A673 (cell line): ENCODE measurements at places on chromosomes 16 and 17. TPM values are rescaled to one million over a fixed set of nuclear protein-coding genes. Genes with fewer than 3 reads are reported as not detected.

- no peak for DNase-seq
Observed at GRCh38 chr17:81091774-81092517, 57.0 kb downstream of the BAIAP2 start.

- no peak for DNase-seq
Observed at GRCh38 chr17:78707016-78707415, 75.1 kb downstream of the CYTH1 start.

GRCh38 chr16:76106647-76107046, 170.6 kb upstream of the CNTNAP4 start:
- DNase-seq: no peak

- DNase-seq: no peak
Observed at GRCh38 chr16:426906-427249, 1.4 kb downstream of the RAB11FIP3 start.

DNA sequence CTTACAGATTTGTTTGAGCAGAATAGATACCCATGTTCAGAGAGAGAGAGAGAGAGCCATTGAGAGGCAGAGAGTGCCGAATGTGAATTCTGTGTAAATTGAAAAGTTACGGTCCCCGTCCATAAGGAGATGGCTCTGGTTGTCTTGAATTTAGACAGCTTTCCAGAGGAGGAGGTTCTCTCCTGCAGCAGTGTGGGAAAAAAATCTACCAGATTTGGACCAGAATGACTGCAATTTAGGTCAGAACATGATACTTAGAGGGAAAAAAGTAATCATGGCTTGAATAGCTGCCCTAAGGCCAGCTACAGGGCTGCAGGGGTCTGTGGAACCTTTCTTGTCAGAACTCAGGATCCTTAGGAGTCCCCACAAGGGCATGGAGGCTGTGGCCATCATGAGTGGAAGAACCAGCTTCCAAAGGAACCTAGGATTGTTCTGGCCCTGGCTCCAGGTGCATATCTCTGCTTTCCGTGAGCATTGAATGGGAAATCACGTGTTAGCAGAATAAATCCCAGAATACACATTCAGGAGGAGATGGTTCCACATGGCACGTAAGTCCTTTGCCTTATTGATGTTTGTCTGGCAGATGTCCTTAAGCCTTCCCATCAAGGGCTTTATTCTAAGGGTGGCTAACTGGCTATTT, 13.0 kb downstream of the PITPNC1 start:
- no peak for DNase-seq

DNA sequence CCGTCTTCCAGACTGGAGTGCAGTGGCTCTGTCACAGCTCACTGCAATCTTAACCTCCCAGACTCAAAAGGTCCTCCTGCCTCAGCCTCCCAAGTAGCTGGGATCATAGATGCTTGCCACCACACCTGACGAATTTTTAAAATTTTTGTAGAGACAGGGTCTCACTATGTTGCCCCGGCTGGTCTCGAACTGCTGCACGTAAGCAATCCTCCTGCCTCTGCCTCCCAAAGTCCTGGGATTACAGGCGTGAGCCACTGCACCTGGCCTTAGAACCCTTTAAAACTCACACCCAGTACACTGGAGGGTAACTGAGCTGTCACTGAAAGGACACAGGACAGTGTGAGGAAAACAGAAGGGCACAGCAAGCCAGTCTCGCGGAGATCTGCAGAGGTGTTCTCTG, 97.6 kb upstream of the NOL11 start:
- no peak for DNase-seq

DNA sequence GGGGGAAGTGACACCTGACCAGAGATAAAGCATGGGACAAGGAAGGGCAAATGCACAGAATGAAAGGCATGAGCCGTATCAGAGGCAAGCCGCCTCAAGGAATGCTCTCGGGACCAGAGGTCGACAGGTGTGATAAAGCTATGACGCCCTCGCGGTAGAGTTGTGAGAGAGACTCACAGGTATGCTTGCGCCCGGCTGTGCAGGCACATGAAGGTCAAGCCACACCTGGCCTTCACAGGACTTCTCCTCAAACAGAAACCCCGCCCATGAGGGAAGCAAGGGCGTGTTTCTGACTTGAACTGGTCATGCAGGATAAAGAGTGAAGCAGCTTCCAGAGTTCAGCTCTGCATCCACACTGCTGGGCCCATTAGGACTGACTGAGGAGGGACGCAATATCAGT, 7.8 kb downstream of the NCBP3 start:
- DNase-seq: no peak

- peak; percentile 53 for DNase-seq
Observed at GRCh38 chr17:48556576-48557401, 11.9 kb upstream of the HOXB2 start.

GRCh38 chr17:49858796-49859195, 10.9 kb upstream of the TAC4 start:
- no peak for DNase-seq

- DNase-seq: no peak
Observed at GRCh38 chr16:81385031-81385756, 59.4 kb upstream of the CMIP start.

DNA sequence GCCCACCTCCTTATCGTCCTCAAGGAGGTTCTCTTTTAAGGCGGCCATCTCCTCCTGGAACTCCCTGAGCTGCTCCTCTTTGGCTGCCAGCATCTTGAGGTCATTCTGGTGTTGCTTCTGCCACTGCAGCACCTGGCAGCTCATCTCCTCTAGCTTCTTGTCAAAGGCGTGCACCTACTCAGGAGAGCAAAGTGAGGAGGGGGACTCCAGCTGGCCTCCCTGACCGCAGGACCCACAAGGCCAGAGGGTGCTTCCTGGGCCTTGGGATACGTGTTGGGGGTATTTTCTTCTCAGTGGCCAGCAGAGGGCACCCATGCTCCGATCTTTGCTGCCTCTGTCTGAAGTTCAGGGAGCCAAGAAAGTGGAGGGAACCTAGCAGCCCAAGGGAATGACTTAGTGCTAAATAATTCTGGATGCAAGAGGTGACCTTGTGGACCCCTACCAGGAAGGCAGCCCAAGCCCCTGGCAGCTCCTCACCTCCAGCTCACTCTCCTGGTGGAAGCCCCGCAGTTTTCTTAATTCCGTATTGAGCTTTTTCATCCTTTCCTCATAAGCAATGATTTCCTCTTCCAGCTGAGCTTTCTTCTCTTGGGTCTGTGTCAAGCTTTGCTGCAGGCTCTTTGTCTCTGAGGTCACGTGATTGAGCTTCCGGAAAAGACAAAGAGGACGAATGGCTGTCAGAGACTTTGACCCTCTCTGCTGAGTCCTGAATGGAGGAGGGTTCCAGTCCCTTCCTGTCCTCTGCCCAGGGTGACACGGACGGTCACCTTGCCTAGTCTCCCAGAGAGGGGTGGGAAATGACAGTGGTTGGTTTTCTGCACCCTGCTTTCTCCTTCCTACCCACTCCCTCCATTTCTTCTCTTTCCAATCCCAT, 31.4 kb downstream of the DHX38 start:
- DNase-seq: peak; percentile 81

DNA sequence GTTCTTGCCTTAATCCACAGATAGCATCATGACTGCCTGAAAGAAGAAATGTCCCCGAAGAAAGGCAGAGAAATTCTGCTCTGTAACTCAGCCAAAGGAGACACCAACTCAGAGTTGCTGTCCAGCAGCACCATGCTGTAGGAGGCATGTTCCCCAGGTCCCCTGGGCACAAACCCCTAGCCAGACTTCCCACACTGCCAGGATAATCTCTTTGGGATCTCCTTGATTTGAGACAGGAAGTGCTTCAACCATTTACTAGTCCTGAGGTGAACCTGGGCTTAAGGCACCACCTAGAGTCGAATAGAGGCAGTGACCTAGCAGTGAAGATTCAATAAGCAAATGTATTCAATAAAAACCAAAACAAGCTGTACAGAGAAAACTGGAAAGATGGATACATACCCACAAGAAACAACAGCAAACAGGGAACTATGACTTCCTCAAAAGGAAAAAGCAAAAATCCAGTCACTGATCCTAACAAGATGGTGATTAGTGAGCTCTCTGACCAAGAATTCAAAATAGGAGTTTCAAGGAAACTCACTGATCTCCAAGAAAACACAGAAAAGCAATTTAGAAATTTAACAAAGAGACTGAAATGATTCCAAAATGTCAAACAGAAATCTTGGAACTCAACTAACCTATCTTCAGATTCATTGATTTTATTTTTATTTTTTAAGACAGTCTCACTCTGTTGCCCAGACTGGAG, 5.7 kb downstream of the OR4D2 start:
- peak; percentile 52 for DNase-seq

DNA sequence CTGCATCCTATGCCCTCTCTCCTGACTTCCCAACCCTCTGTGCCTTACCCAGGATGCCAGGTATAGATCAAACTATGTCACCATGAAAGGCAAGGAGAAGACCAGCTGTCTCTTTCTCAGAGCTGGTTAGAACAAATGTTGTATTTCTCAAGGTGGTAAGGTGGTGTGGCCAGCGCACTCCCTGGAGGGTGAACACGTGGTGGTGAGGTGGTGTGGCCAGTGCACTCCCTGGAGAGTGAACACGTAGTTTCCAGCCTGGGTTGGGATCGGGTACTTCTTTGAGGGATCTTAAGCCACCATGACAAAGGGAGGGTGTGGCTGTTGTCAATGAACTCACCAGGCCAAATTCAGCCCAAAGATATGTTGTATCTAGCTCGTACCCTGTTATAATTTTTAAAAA, 26.8 kb downstream of the KATNIP start:
- DNase-seq: no peak

DNA sequence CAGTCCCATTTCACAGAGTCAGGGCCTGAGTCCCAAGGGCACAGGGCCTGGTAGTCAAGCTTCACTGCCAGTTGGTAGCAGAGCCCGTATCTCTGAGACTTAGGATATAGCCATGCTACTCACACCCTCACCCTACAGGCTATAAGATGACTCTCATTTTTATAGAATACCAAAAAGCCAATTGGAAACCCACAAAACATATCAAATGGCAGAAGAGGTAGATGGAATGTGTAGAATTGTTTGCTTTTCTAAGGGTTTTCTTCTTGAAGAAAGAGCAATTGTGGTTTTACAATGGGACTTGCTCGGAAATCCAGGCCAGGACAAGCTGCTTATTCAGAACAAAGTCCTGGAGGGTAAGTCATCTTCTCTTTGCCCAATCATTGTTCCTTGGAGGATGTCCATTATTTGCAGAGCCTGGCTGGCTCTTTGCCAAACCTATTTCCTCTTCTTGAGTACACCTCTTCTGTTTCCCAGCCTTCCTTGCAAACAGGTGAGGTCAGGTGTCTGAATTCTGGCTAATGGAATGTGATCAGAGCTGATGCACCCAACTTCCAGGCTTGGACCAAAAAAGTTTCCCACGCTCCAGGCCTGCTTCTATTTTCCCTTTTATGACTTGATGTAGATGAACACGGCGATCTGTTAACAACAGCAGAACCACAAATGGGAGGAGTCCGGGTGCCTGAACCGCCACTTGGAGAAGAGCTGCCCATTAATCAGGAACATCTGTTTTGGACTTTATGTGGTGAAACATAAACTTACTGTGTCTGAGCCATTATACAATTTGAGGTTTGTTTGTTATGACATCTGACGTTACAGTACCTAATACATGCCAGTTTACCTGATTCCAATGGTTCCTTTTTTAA, 16.9 kb upstream of the CCL22 start:
- DNase-seq: peak; percentile 41

DNA sequence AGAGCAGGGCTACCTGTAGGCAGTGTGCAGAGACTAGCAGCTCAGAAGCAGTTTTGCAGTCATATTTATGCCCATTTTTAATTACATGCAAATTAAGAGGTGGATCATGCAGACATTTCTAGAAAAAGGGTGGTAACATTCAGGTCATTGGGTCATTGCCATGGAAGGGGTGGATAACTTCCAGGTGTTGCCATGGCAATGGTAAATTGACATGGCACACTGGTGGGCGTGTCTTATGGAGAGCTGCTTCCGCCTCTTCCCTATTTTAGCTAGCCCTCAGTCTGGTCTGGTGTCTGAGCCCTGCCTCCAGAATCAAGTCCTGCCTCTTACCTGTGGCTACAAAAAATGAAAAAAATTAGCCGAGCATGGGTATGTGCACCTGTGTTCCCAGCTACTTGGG, 2.8 kb upstream of the DNAI2 start:
- no peak for DNase-seq

GRCh38 chr17:48148854-48149786, 41.6 kb downstream of the SNX11 start:
- DNase-seq: peak; percentile 88

The MRPL38 gene
- 166 and 167 TPM in 2 replicates for total RNA-seq

The DOC2A gene
- 3.2 and 5.4 TPM in 2 replicates for total RNA-seq

The KRT40 gene
- 0.98 and 1.1 TPM in 2 replicates for total RNA-seq

The PSMD3 gene
- 161 and 168 TPM in 2 replicates for total RNA-seq

The DLX3 gene
- total RNA-seq: 0.20 TPM in 1 of 2 replicates, not detected in the other

The GAST gene
- total RNA-seq: not detected in 2 replicates

The SMTNL2 gene
- not detected in 2 replicates for total RNA-seq

The PERCC1 gene
- not detected in 2 replicates for total RNA-seq

The MAF gene
- 0.06 and 0.24 TPM in 2 replicates for total RNA-seq

The FOXN1 gene
- total RNA-seq: not detected in 2 replicates

The CRISPLD2 gene
- total RNA-seq: 0.32 and 0.44 TPM in 2 replicates

The RPL26 gene
- 1,604 and 1,668 TPM in 2 replicates for total RNA-seq

The LRRC46 gene
- 1.1 and 1.3 TPM in 2 replicates for total RNA-seq
